ENCODE measurements at places on chromosomes 7 and 10.

DNA sequence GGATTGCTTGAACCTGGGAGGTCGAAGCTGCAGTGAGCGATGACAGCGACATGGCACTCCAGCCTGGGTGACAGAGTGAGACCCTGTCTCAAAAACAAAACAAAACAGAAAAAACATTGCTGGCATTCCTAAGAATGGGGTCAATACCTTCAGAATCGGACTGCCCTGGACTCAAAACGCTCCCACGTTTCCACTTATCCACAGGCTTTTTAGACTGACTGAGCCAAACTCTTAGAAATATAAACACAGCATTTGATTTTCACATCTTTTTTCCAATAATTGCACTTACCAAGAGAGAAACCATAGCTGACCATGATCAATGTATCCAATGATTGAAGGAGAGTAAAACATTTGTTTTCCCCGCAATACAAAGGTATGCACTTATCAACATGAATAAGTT lies 59.5 kb upstream of the CUX1 start:
- DNase-seq: no peak

DNA sequence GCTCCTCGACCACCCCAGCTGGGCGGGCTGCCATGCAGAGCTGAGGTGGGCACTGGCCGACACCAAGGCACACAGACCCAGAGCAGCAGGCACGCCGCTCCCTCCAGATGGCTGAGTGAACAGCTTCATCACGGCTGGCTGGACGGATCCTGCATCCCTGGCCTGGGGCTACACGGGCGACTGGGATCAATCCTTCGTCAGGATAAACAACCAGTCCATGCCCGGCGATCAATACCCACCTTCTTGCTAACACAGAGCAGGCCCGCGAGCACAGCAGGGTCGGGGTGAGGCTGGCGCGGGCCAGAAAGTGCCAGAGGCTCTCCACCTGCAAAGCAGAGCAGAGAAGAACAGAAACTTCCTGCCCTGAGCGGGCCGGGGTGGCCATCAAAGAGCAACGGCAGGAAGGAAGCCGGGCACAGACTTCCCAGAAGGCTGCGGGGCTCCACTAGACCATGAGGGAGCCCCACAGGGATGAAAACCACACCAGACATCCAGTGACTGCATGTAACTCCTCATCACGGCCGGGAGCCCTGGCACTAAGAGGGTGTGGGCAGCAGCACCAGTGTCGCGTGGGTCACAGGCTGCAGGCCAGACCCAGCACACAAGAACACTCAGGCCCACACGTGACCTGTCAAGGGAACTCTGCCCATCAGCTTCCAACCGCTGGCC lies 166.4 kb downstream of the MAD1L1 start:
- DNase-seq: no peak

- DNase-seq: no peak
These were observed 150.5 kb downstream of the THSD7A start for GRCh38 chr7:11681461-11681860.

DNA sequence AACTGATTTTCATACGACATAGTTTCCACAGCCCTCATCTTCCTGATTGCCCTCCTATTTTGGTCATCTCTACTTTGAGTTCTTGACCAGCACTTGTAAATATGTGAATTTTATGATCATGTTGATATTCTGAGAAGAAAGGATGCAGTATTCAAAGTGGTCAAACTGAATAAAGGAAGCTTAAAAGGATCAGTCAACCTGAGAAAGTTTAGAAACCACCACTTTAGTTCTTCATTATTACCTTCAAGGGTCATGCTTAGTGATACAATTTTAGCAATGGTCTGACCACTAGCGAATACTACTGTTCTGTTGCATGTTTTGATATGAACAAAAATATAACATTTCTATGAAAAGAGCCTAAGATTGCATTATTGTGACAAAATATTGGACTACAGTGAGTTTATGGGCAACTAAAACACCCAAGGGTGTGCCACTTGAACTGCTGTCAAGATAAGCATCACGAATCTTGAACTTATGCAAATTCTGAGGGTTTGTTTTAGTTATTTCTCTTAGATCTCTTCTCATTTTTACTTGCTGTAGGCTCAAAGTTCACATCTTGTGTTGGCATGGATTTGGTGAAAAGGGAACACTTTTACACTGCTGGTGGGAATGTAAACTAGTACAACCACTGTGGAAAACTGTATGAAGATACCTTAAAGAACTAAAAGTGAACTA lies 247.7 kb downstream of the IPMK start:
- DNase-seq: no peak

GRCh38 chr7:12771378-12771877 lies 84.0 kb downstream of the ARL4A start:
- DNase-seq: no peak

GRCh38 chr10:96995851-96996250 lies 163.8 kb downstream of the LCOR start:
- no peak for DNase-seq
